ENCODE measurements at places on chromosomes 16 and 17.

GRCh38 chr16:78244131-78244895 lies 144.9 kb downstream of the WWOX start:
- DNase-seq, result no peak

GRCh38 chr16:78142788-78143187 lies 43.3 kb downstream of the WWOX start:
- no peak for DNase-seq

GRCh38 chr16:66847533-66848067 lies 3.4 kb downstream of the CA7 start:
- no peak for DNase-seq

- no peak for DNase-seq
Measured at GRCh38 chr16:56163938-56164337, 27.4 kb upstream of the GNAO1 start.

DNA sequence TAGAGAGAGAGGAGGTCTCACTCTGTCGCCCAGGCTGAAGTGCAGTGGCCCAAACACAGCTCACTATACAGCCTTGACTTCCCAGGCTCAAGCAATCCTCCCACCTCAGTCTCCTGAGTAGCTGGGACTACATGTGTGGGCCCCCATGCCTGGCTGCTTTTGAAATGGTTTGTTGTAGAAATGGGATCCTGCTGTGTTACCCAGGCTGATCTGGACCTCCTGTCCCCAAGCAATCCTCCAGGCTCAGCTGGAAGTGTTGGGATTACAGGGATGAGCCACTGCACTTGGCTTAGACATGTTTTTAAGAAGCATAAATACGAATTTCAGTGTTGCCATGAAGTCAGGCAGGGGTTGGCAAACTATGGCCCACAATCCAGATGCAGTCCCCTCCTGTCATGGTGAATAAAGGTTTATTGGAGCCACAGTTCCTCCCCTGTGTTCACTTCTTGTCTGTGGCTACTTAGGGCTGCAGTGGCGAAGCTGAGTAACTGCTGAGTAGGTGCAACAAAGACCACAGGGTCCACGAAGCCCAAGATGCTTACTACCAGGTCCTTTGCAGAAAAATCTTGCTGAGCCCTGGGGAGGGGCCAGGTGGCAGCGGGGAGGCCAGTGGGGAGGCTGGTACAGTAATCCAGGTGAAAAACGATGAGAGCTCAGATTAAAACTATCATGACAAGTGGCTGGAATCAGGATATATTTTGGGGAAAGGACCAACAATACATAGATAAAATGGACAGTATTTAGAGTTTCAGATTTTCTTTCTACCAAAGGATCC lies 35.2 kb downstream of the TNFRSF13B start:
- DNase-seq, result no peak

DNA sequence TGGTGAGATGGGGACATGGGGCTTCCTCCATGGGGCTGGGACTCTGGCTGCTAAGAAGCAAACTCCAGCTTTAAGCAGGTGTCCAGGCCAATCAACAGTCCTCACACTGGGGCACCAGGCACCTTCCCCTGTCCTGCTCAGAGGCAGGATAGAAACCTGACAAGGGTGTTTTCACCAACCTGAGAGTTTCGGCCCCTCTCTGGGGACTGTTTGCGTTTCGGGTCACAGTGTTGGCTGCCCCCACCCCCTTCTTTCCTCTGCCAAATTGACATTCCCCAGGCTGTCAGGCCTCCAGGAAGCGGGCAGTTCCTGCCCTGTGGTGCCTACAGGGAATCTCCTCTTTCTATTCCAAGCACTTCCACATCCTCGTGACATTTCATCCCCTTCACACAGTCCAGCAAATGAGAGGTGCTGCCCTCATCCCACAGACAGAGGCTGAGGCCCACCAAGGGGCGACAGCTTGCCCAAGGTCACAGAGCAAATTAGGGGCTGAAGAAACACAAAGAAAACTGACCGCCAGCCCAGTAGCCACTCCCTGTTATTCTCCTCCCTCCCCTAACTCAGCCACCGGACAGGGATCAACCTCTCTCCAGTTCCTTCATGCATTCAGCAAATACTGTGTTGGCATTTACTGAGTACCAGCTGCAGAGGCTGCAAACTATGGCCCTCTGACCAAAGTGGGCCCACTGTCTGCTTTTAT lies 38.0 kb downstream of the MMP15 start:
- DNase-seq, result no peak

GRCh38 chr17:82548681-82549303 lies 29.3 kb downstream of the FOXK2 start:
- no peak for DNase-seq

DNA sequence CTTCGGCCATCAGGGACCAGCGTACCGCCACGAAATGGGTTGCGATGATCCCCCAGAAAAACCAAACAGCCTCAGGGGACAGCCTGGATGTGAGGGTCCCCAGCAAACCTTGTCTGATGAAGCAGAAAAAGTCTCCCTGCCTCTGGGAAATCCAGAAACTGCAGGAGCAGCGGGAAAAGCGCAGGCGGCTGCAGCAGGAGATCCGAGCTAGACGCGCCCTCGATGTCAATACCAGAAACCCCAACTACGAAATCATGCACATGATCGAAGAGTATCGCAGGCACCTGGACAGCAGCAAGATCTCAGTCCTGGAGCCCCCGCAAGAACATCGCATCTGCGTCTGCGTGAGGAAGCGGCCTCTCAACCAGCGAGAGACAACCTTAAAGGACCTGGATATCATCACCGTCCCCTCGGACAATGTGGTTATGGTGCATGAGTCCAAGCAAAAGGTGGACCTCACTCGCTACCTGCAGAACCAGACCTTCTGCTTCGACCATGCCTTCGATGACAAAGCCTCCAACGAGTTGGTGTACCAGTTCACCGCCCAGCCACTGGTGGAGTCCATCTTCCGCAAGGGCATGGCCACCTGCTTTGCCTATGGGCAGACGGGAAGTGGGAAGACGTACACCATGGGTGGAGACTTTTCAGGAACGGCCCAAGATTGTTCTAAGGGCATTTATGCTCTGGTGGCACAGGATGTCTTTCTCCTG lies 769 bp downstream of the KIF2B start:
- no peak for DNase-seq

DNA sequence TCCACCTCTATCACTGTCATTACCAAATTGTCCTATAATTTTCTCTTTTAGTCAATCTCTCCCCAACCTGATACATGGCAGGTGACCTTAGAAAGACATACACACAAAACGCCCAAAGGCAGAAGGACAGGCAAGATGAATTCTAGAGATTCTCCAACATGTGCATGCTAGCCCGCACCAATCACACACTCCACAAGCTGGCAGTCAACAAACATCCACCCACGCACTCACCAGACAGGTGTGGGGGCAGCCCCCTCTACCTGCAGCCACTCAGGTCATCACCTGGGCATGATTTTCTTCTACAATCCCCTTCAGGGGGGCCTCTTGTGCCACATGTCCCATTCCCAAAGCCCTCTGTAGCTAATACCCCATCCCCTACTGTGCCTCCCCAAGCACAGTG lies 9.5 kb downstream of the MPP2 start:
- DNase-seq, result no peak

GRCh38 chr17:55735731-55736405 lies 13.2 kb upstream of the TMEM100 start:
- DNase-seq, result peak; percentile 54

DNA sequence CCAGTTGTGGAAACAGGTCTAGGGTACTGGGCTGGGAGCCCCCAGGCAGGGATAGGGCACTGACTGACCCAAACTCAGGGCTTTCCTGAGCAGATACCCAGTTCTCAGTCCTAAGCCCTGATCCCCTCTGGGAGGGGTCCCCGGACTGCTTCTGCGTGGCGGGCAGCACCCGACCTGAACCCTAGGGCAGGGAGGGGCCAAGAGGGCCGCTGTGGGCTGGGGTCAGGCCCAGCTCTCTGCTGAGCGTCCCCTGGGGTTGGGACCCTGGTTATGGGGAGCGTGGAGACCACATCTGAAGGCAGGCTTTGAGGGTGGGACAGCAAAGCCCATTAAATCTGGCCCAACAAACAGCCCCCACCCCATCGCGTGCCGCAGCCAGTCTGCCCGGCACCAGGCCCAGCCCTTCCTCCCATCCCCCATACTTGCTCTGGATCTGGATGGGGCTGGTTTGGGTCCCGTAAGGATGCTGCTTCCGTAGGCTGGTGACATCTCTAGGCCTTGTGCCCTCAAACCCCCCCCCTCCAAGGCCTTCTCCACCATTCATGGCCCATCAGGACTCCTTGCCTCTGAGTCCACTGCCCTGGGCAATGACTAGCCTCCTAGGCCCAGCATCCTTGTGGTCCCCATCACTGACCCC lies 691 bp upstream of the FAM83G start:
- DNase-seq, result no peak

GRCh38 chr16:85307552-85308364 lies 195.5 kb upstream of the CIBAR2 start:
- DNase-seq, result no peak

GRCh38 chr17:3796110-3796821 lies 4.7 kb downstream of the ITGAE start:
- DNase-seq, result peak; percentile 99

DNA sequence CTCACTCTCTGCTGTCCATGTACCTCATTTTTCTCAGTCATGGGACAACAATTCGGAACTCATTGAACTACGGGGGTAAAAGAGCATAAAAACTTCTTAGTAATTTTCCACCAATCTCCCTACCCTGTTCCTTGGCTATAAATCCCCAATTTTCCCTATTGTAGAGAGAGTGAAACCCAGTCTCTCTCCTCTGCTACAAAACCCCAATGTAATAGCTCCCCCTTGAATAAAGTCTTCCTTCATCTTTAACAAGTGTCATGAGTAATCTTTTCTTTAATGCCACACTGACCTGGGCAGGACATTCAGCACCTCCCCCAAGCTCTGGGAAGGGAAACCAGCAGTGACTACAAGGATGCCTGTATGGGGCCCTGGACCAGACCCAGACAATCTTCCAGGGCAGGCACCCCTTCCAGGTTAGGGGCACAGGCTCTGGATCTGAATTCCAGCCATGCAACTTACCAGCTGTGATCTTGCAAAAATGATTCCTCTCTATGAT lies 10.2 kb upstream of the EIF1 start:
- DNase-seq, result no peak

DNA sequence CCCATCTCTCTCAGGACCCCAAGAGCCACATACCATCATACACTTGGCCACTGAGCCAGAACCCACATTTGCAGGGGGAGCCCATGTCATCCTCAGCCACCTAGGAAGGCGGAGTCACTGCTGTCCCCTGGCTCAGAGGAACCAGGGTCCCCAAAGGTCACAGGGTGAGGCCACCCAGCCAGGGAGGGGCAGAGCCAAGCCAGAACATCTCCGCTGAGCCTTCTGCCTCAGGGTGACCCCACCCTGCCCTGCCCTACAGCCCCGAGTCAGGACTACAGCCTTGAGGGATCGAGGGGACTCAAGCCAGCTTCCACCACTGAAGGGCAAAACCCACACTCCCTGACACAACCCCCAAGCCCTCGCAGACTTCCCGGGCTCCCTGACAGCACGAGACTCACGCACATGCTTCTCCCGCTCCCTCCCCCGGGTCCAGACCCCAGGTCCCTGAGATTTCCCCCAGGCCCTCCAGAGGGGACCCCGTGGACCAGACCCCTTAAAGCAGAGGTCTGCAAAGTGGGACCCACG lies 17.4 kb downstream of the PIEZO1 start:
- no peak for DNase-seq

GRCh38 chr16:69672998-69673713 lies 53.2 kb downstream of the NQO1 start:
- DNase-seq, result no peak

GRCh38 chr17:40696651-40697072 lies 6.9 kb downstream of the KRT24 start:
- no peak for DNase-seq

GRCh38 chr17:78946631-78947030 lies 21.4 kb upstream of the TIMP2 start:
- no peak for DNase-seq

- DNase-seq, result no peak
Measured at GRCh38 chr17:31915456-31916100, 14.1 kb upstream of the UTP6 start.

GRCh38 chr16:75494661-75495075 lies 573 bp downstream of the CHST6 start:
- DNase-seq, result no peak

- DNase-seq, result peak; percentile 54
Measured at GRCh38 chr16:10552998-10553491, 27.4 kb downstream of the EMP2 start.

GRCh38 chr16:19138601-19139000 lies 24.8 kb downstream of the ITPRIPL2 start:
- DNase-seq, result no peak

GRCh38 chr17:79623786-79624717 lies 13.2 kb upstream of the RBFOX3 start:
- no peak for DNase-seq

Measured in activated CD8-positive, alpha-beta memory T cell treated with anti-CD3 and anti-CD28 coated beads, Interleukin-2, amount 10 ng/mL, durations not matched to agents 7 days and 5 days (primary cell).